ENCODE measurements at places on chromosomes 5 and 9.
A peak's percentile ranks its signal among the peaks of the same experiment; 100 is the strongest.

DNA sequence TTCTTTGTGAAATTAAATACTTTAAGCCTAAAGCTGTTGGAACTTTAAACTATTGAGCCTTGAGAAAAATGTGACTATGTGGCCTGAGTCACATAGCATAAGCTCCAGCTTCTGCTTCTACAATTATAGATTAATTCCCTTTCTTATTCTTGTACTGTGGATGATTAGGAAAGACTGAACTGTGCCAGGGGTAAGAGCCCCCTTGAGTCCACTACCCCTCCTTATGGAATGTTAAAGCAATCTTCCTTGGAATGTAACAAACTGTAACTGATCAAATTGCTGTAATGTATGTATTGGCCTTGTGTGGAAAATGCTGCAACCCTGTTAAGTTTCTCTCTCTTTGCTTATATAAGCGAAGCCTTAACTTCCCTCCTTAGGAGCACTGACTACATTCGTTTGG lies 273.2 kb downstream of the FAM170A start:
- DNase-seq = no peak

DNA sequence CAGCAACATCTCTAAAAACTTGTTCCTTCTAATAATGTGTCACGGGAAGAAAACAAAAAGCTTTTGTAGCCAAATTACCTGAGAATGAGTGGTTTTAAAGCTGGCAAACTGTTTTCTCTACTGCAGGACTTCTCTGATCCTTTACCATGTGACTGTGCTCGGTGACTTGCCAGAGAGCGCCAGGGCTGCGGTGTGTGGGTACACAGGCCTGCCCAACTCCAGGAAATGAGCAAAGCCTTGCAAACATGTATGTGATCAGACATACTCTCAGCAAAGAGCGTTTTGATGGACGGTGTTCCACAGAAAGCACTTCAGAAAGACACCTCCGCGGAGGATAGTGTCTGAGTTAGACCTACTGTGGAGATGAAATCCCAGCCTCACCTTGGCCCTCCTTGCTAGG lies 157.3 kb downstream of the SPOCK1 start:
- no peak for DNase-seq

DNA sequence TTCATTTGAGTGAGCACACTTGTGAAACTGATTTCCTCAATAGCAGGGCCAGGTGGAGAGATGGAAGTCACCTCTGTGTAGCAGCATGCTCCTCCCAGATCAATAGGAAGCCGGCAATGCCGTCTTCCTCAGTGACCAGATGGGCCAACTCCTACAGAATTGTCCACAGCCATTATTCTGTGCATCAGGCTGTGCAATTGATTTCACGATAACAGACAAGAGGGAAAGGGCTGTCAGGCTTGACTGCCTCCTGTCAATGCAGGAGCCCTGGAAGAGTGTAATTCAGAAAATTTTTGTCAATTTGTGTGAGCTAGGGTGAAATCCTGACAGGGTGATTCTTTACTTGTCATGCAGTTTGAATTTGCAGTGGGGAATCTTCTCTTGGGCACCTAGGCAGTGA lies 838.4 kb upstream of the NUDT12 start:
- no peak for DNase-seq

GRCh38 chr9:122392714-122393113 lies 21.9 kb downstream of the PTGS1 start:
- no peak for DNase-seq

- peak; percentile 78 for DNase-seq
Observed at GRCh38 chr5:55303238-55303690, 4.2 kb downstream of the DHX29 start.

DNA sequence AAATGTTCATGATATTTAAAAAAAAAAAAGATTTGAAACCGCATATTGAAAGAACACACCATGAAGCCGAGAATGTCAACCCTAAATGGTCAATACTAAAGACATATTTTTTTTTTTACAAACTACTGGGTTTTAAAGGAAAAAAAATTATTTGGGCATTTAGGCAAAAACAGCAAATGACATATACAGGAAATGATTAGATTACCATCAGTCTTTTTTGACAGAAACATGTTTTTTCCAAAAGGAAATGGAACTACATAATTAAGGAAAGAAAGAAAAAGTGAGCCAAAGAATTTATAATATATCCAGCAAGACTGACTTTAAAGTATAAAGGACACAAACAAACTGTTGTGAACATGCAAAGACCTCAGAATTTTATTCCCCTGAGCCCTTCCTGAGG lies 56.7 kb downstream of the RALGPS1 start:
- no peak for DNase-seq

DNA sequence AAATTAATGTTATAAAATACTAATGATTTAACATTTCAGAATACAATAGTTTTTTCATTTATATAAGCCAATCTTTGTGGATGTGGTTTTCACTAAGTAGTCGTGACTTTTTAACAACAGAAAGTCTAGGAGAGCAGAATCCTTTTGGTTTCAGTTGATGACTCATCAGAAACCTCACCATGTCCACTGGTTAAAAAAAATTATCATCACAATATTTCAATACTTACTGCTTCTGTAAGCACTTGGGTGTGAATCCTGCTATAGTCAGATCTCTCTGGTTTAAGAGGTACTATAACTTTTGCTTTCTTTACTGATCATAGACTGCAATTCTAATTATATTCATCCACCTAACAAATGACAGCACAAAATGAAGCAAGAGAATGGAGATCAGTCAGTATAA lies 77.2 kb downstream of the MRPS30 start:
- DNase-seq = peak; percentile 45

GRCh38 chr9:28212979-28213378 lies 639.7 kb upstream of the C9orf72 start:
- peak; percentile 65 for DNase-seq

DNA sequence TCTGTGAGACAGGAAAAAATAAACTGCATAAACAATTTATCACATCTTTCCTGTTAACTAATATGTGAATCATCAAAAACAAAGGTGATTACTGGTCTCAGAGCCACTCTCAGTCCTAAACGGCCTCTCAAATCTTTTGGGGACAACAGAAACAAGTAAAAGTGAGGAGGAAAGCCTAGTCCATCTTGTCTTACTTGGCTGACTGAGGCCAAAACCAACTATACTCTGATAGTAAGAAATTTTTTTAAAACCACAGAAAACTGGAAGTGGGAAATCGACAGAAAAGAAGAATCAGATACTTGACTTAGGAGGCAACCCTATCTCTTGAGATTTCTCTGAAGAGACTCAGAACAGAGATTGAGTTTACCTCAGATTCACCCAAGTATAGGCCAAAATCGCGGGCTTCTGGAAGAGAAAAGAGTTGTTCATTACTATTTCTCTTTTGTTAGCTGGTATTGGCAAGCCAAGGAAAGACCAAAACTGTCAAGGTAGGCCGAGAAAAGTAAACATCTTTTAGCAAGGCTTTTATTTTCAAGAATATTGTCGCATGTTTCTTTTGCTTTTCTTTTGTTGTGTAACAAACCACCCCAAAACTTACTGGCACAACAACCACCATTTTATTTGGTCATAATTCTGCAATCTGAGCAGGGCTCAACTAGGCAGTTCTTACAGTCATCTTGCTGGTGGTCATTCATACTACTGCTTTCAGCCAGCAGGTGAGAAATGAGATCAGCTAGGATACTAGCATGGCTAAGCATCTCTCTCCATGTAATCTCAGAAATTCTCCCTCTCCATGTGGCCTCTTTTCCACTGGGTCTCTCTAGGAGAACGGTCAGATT lies 46.1 kb downstream of the RFX3 start:
- no peak for DNase-seq

DNA sequence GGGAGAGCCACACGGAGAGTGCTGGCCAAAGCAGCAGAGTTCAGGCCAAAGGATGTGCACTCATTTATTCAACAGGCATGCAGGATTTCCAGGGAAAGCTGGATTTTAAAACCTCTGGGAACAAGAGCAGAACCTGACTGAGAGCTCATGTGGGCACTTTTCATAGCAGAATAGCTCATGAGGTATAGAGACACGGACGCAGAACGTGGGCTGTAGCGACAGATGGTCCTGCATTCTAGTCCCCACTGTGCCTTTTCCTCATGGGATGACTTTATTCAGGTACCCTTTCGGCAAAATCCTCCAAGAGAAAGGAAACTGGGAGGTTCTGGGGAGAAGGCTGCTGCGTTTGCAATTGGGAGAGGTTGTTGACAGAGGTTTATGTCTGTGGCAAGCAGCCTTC lies 5.4 kb downstream of the IL4 start:
- no peak for DNase-seq

DNA sequence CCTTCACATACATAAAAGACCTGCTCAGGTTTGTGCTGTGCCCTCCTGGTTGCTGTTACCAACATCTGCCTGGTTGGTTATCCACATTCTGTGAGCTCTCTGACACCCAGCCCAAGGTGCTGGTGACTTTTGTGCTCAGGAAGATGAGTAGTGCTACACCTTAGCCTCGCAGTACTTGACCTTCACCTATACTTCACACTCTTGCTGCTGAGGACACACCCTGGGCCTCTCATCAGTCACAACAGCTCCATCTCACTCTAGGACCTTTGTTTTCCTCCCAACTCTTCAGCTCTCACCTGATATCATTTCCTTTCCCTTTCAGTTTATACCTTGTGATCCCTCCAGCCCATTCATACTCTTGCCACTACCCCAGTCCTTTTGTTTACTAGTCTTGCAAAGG lies 10.7 kb upstream of the SLC22A5 start:
- DNase-seq = no peak

DNA sequence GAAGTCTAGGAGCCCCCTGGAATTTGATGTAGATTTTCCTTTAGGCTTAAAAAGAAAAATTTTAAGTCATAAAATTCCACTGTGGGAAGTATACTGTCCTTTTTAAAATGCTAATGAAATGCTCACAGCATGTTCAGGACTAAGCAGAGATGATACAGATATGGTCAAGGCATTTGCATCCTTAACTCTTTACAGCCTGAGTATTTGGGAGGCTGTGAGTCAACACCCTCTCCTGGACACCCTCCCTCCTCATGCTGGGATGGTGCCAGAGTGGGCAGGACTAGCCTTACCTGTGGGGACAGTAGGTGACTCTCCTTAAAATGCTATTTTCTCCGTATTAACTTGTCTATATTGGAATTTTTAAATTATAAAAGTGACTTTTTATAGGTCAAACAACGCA lies 197.4 kb upstream of the ELL2 start:
- DNase-seq = no peak

DNA sequence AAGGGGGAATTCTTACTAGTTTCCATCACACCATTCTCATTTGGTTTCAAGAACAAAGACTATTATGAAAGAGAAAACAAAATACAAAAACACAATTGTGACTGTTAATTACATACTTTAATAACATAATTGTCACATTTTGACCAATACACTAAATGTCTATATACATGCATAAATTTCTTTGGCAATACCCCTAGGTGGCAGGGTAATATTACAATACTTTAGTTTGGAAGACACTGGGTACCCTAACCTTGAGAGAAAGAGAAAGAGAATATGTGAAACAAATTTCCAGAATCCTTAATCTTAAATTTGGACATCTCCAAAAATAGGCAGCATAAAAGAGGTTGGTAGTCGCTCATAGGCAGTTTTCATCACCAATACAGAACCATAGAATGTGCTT lies 619.6 kb upstream of the ADAMTS16 start:
- DNase-seq = no peak

GRCh38 chr5:16844952-16845351 lies 91.1 kb downstream of the MYO10 start:
- DNase-seq = no peak

GRCh38 chr5:62942384-62942783 lies 363.8 kb downstream of the LRRC70 start:
- DNase-seq = no peak

DNA sequence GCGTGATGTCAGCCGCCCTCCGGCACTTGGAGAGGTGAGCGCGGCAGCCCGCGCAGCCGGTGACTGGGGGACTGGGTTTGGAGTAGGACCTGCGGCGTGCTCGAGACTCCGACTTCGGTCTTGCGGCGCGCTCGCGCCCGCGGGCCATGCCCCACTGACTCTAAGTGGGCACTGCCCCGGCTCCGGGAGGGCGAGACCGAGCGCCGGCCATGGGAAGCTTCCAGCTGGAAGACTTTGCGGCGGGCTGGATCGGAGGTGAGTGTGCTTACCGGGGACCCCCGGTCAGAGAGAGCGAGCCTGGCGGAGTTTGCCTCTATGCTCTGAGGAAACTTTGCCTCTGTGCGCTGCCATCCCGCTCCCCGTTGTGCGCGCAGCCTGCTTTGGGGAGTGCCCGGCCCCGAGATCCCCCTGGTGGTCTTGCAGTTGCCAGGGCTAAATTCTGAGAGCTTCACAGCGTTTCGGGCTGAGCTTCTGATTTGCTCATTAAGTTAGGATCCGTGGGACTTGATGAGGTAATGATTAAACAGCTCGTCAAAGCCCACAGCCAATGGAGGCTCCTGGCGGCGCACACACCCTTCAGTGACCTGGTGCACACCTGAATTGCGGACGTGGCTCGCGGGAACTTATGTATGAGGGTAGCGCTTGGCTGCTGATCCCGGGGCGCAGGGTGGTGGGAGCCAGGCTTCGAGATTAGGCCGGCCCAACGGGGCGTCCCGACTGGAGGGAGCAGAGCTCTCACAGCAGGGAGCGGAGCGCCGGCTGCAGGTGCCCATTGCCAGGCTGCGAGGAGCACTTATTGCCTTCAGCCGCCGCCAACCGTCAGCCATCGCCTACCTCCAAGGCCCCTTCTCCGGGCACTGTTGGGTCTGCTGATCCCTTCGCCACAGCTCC lies at the start of gene SLC25A48:
Gene SLC25A48 (plus strand): TSS at position 25 of the 891 bp plus-strand sequence. CDS start 185 bp downstream, at position 210.
- peak; percentile 10 for DNase-seq

DNA sequence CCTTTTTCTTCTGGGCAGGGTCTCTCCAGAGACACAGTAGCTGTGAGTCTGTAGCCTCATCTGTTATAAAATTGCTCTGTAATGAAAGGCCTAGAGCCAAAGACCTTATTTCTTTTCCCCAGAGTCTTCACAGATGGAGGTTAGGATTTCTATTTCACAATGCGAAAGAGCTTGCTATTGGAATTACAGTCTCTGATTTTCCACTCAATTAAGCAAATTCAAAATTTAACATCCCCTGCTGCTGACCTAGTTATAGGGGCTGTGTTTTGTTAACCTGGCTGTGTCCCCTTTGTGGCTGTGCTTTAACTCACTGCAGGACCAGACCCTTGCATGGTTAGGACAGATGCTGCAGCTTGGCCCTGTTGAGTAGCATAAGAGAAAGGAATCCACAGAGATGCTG lies 190.3 kb upstream of the NMUR2 start:
- no peak for DNase-seq

GRCh38 chr9:131270171-131271015 lies 5.9 kb downstream of the FAM78A start:
- DNase-seq = no peak

GRCh38 chr5:94782383-94782782 lies 163.9 kb downstream of the SLF1 start:
- DNase-seq = no peak

- peak; percentile 30 for DNase-seq
Observed at GRCh38 chr9:126299706-126300276, 26.8 kb upstream of the MVB12B start.

- no peak for DNase-seq
Observed at GRCh38 chr5:181203777-181204112, 1.3 kb downstream of the TRIM7 start.

- DNase-seq = no peak
Observed at GRCh38 chr9:123607479-123607878, 251.5 kb downstream of the CRB2 start.

GRCh38 chr9:128201441-128202369 lies 1.5 kb upstream of the DNM1 start:
- DNase-seq = no peak

- DNase-seq = no peak
Observed at GRCh38 chr9:14373336-14373666, 59.4 kb upstream of the NFIB start.

Data from NCI-H226 (cell line).